ENCODE measurements at places on chromosomes 11 and 22.

DNA sequence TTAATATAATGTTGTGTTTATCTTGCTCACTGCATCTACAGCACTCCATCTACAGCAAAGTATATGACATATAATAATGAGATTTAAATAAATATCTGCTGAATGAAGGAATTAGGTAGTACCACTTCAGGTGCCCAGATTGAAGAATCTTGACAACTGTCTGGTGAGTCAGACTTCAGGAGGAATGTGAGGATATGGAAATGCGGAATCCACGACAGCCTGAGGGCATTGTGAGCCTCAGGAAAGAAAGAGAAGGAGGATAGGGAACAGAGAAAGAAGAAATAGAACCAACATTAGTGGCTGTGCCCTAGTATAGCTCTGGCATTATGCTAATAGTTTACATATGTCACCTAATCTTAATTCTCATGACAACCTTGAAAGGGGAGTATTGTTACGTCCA, 304.4 kb downstream of the AASDHPPT start:
- no peak for DNase-seq

- peak; percentile 91 for DNase-seq
Observed at GRCh38 chr11:66022401-66023185, 3.7 kb downstream of the CATSPER1 start.

DNA sequence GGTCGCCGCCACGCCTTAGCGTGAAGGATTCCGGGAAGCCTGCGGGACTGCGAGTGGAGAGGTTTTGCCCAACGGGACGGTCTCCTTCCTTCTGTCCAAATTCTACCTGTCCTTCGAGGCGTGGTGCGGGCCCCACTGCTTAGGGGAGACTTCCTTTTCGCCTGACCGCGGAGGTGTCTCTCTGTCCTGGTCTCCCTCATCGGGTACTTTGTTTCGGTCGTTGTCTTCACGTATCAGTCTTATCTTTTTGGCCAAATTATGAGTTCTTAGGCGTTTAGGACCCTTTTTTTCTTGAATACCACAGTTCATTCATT, 388 bp downstream of the HINFP start:
- no peak for DNase-seq

GRCh38 chr11:88341522-88342251, 4.2 kb upstream of the CTSC start:
- peak; percentile 65 for DNase-seq

DNA sequence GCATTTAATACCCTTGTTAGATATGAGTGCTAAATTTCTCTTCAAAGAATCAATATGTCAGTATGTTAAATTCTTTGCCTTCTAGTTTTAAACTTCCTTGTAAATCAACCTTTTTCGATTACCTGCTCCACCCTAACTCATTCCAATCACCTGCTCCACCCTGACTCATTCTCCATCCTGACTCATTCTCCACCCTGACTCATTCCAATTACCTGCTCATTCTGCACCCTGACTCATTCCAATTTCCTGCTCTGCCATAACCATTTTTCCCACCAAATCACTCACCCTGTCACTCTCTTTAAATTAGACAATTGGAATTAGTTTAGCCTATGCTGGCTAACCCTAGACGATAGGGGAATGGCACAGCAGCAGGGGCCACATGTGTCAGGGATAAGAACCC, 519.5 kb upstream of the LRRC4C start:
- DNase-seq, result no peak

- no peak for DNase-seq
Observed at GRCh38 chr11:35357923-35358322, 61.4 kb downstream of the SLC1A2 start.

DNA sequence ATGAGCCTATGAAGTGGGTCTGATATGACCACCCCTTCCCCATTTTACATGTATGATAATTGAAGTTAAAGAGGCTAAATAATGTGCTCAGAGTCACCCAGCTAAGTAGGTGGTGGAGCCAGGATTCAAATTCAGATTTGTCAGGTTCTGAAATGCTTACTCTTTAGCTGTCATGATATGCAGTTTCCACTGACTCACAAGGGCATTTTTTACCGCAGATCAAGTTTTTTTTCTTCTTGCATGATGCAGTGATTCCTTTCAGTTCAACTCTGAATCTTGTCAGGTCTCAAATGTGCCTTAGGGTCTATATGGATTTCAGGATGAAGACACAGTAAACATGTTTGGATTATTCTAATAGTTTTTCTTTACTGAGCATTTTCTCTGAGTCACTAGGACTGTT, 12.6 kb upstream of the TRIM44 start:
- no peak for DNase-seq

DNA sequence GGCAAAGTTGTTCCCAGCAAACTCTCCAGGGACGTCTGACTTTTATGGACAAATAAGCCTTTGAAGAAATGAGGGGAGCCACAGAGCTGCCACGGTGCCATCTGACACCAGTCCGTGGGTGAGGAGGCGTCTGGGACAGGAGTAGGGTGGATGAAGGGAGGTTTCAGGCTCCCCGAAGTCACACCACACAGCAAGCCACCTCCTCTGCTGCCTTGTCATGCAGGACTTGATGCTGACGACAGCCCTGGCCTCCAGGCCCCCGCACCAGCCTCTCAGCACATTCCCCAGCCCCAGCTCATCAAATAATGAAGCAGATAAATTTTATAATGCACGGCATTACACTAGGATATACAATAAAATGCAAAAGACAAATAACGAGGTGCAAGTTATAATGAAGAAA, 156.5 kb downstream of the CEP164 start:
- DNase-seq, result no peak

DNA sequence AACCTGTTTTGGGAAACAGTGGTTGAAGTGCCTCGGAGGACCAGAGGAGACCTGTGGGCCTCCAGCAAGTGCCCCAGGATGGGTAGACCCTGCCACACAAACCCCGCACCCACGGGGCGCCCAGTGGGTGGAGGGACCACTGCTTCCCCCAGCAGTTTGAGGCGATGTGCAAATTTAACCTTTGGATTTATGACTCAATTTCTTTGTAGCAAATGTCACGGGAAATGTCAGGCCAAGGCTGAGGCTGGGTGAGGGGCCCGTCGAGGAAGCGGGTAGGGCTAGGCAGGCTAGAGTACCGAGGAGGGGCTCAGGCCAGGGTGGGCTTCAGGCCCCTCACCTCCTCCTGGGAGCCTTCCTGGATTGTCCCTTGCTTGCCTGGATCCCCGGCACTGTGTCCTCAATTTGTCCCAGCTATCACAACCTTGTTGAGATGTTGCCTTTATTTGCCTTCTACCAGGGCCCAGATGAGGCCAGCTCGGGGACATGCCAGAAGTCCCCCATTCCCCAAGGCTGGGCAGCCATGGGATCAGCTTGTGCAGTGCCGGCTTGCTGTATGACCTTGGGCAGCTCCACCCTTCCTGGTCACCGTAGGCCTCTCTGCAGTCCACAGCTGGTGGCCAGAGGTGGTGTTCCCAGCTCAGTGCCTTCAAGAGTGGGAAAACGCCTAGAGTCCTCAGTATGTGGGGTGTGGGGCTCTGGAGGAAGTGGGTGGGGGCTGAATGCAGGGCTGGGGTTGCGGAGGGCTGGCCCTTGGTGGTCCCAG, 39.5 kb upstream of the PRODH start:
- DNase-seq, result no peak

- DNase-seq, result no peak
Observed at GRCh38 chr11:124285610-124286344, 28.0 kb downstream of the OR8D1 start.

DNA sequence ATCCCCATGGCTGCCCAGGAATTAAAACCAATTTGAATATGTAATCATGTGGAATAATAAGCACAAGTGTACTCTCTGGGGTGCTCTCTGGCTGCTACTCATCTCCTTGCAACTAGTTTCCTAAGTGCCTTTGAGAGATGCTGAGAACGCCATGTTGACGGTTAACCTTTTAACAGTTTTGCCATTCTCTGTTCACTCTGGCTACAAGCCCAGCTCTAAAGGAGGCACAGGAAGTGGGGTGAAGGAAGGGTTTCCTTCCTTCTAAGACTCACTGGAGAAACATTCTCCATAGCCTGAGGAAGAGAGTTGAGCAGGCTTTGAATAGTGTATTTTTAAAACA, 122.0 kb upstream of the ZC3H12C start:
- peak; percentile 66 for DNase-seq

Data from Karpas-422 (cell line).